ENCODE measurements at places on chromosomes 6 and 20.

DNA sequence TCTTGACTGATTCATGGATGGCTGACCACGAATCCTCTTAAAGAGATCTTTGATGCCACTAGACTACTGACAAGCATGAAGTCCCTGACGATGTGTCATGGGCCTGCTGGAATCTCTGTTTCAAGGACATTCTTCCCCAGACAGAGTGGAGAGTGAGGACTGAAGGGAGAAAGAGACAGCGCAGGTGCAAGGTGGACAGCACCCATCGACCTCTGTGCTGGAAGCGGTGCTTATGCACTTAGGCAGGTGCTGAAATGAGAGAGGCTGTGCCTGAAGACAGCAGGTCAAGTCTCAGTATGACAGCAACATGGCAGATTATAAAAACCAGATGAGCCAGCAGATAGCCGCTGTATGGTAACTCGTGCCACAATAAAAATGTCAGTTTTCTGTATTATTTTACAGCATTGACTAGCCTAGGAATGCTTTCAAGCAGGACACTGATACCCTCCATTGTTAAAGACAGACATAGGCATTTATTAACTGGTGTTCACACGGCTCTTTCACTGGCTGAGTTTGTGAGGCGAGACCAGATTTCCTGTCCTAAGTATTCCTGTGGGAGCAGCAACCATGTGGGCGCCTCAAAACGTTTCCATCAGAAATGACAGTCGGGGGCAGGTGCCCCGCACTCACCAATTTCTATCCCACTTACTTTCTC lies 47.5 kb downstream of the FOXC1 start:
- DNase-seq: no peak

DNA sequence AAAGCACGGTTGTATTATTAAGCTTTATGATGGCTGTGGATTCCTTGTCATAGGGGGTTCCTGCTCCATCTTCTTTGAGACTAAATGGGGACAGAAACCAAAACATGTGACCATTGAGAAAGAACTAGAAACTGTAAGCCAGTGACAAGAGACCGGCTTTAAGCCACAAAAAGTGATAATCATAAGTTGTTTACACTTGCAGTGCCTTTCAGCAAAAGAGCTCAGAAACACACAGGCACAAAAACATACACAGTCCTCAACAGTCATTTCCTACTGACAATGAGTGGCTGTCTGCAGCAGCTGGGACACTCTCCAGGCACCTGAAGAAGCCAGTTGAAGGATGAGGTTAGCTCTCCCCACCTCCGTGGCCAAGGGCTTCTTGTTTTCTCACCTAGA lies 20.0 kb upstream of the UBE2J1 start:
- peak; percentile 12 for DNase-seq

GRCh38 chr6:51843456-51844056 lies 243.9 kb downstream of the PKHD1 start:
- no peak for DNase-seq

DNA sequence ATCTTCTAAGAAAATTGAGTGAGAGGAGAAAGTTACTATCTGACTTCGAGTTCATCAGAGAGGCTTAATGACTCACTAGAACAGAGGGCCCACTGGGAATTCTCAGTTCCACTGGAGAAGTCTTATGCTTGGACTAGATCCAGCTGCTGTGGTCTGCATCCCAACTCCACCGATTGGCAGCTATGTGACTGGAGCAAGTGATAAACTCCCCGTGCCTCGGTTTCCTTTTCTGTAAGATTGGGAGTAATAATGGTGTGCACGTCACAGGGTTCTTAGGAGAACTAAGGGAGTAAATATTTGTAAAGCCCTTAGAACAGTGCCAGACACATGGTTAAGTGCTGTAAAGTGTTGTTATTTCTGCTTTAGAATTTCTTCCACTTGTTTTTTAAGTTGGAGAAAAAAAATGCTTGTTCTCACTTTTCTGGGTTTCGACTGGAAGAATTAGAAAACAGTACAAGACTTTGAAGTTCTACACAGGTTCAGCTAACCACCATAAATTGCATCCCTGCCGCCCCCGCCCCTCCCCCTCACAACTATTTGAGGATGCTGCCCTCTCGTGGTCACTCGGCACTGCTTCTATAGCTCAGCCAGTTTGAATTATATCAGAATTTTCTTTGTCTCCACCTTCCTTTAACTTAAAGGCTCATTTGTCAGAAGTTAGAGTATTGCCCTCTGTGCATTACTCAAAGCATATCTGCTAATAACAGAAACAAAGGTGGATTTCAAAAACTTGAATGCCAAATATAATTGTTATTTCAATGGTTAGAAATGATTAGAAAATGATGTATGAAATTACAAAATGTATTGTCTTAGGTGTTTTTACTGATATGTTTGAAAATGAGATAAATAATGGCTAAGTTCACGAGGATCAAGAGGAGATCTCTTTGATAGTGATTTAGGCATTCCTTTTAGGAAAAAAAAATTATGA lies 95.0 kb upstream of the IFNGR1 start:
- DNase-seq: peak; percentile 75

- DNase-seq: no peak
Measured at GRCh38 chr6:89350281-89350966, 2.1 kb downstream of the UBE2J1 start.

GRCh38 chr6:31197559-31198305 lies 27.2 kb upstream of the POU5F1 start:
- peak; percentile 95 for DNase-seq

DNA sequence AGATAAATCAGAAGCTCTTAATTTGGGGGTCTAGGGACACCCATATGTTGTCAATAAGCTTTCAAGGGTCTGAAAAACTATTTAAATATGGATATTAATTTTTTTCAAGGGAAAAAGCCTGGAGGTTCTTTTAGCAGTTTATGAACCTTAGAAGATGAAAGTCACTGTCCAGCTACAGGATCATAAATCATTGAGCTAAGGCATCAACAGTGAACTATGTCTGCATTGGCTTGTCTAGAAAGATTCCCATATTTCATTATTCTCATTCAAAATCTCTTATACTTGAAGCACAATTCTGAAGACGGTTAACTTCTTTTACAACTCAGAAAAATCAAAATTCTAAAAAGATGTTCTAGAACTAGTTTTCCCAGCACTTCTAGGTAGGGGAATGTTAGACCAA lies 34.9 kb upstream of the SNX9 start:
- DNase-seq: no peak

DNA sequence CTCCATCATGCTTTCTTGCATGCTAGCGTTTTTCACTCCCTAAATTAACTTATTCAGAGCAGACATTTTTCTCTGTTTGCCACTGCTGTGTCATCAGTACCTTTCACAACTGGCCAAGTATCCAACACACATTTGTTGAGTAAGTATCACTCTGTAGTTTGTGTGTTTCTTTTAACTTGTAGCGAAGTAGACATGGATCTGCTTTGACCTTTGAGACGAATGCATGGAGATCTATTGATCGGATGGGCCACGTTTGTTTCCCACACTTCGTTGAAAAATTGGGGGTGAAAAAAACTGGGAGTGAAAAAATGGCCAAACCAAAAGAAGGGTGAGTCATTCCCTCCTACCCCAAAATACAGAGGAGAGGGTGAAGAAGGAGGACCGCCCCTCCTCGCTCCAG lies 12.9 kb upstream of the SLC9A8 start:
- no peak for DNase-seq

DNA sequence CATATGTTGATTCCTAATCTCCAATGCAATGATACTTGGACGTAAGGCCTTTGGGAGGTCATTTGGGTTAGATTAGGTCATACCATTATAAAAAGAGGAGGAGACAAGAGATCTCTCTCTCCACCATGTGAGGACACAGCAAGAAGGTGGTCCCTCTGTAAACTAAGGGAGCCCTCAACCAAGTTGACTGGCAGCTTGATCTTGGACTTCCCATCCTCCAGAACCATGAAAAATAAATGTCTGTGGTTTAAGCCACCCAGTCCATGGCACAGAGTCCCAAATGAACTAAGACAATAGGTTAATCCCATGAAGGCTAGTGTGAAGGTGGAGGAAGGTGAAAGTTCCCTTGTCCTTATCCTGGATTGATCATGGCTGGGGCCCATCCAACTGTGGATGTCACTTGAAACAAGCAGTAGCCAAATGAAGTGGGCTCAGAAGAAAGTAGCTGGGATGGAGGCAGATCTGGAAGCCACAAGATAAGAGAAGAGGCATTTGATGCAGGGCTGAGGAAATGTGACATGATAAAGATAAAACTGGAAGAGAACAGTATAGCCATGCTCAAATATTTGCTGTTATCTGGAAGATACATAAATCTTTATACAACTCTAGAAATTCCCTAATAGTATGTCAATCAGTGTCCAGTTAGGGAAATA lies 99.9 kb downstream of the BANF2 start:
- no peak for DNase-seq

- DNase-seq: peak; percentile 74
Measured at GRCh38 chr20:11204926-11205768, 531.3 kb upstream of the JAG1 start.

DNA sequence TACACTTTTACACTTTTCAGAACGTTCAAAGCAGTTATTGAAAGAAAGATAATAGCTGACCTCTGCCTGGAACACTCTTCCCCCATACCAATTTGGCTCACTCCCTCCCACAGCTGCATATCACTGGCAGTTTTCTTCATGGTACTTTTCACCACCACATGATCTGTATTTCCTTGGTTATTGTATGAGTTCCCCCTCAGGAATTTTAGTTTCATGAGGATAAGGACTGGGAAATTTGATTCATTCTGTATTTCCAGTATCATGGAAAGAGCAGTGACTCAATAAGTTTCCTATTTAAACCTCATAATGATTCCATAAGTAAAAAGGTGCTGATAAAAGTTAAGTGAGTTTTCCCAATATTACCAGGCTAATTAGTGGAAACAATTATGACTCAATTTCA lies 16.0 kb downstream of the HTR1B start:
- DNase-seq: no peak

GRCh38 chr20:36504295-36504694 lies 37.0 kb upstream of the MYL9 start:
- DNase-seq: no peak

DNA sequence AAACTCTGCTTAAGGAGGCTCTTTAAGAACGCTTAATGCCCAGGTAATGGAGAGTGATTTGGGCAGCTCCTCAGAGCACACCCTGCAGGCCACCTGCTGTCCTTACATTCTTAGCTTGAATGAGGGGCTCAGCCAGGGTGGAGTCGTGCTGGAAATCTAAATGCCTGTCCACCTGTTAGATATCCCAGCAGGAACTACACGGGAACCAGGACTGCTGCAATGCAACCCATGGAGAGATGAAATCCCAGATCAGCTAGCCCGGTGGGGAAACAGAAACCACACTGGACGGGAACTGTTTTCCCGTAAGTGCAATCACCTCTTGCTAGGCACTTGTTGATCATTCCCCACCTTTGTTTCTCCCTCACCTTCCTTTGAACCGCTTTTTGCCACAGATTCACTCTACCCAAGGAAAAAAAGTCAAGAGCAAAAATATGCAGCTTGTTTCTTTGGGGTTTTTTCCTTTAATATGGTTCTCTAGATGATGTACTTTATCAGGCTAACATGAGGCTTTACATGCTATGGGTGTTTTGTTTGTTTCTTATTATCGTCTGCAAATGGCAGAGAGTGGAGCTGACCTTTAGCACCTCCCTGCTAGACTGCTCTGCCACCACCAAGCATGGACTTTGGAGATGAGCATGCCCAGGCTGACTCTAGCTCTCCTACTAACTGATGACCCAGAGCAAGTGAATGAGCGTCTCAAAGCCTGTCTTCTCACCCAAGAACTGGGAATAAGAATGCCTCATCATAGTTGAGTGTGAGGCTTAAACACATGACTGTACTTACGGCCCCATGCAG lies 125.9 kb upstream of the TNFAIP3 start:
- DNase-seq: no peak

GRCh38 chr6:8439601-8440268 lies 4.4 kb upstream of the SLC35B3 start:
- no peak for DNase-seq

DNA sequence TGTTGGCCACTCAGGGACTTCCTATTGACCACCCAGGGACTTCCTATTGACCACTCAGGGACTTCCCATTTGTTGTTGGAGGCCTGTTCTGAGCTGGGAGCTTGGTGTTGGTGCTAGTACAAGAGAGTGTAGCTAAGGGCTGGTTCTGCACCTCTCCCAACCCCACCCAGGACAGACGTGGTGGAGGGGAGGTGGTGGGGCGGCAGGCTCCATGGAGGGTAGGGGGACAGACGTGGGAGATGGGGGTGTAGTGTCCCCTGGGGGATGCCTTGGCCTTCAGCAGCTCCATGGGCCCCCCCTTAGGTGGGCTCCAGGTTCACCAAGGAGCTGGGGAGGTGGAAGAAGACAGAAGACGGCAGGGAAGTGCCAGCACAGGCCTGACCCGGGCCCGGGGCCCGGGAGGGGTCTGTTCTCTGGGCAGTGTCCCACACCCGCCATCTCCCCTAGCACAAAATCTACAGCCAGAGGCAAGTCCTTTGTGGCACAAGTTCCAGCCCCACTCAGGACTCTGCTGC lies 33.9 kb downstream of the CHRNA4 start:
- no peak for DNase-seq

- no peak for DNase-seq
Measured at GRCh38 chr6:5499644-5500306, 238.5 kb downstream of the FARS2 start.

DNA sequence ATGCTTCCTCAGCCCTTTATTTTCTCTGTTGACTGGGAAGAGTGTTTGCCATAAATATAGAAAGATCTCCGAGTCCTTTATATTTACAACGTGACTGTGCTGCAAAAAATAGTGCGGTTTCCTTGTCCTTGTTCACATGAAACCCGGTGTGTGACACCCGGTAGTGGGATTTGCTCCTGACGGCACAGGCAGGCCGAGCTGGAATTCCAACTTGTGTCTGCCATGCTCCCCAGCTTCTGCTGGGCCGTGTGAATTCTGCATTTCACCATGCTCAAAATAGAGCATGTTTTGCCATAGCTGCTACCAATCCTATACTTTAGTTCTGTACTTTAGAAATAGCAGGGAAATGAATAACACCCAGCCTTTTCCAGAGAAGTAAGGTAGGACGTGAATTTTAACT lies 60.3 kb upstream of the PDE10A start:
- no peak for DNase-seq

GRCh38 chr6:146224449-146224848 lies 195.6 kb downstream of the GRM1 start:
- no peak for DNase-seq

DNA sequence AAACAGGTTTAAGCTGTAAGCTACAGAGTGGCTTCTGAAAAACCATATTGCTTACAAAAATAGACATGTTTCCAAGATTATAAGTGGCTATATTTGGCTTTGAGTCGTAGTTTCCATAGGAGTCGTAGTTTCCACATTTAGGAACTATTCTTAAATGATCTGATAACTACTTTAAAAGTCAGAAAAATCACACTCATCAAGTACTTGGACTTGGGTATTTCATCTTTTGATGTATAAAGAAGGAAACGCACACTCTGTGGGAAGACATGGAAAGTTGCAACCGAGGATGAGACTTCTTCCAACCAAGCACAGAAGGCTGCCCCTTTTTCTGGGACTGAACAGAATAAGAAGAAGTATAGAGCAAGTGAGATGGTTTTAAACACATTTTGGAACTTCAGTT lies 118.3 kb downstream of the KHDRBS2 start:
- no peak for DNase-seq

DNA sequence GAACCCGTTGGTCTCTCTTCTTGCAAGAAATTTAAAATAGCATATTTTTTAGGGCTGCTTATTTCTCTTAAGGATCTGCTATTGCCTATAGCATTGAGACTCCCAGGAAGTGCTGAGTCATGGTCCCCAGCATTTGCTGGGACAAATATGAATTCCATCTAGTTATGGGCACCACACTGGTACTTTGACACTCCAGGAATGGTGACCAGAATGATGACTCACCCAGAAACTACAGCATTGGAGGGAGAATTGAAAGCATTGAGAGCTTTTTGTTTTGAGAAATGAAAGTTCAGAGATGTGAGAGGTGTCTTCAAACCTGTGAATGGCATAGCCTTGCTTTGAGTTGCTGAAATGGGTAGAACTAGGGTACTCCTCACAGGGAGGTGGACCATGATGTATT lies 699.7 kb downstream of the DHX35 start:
- no peak for DNase-seq

Data from transverse colon (tissue), 4 donors.